ENCODE measurements at places on chromosomes 6 and 20.

- no peak for DNase-seq
Measured at GRCh38 chr6:43052842-43053544, 658 bp downstream of the CUL7 start.

- no peak for DNase-seq
Measured at GRCh38 chr20:63970714-63971431, 1.1 kb upstream of the ZNF512B start.

- no peak for DNase-seq
Measured at GRCh38 chr20:24357177-24357576, 112.3 kb upstream of the SYNDIG1 start.

- DNase-seq = no peak
Measured at GRCh38 chr6:102619585-102619984, 1226.1 kb downstream of the GRIK2 start.

GRCh38 chr20:44901974-44902373, 7.9 kb upstream of the PABPC1L start:
- no peak for DNase-seq

DNA sequence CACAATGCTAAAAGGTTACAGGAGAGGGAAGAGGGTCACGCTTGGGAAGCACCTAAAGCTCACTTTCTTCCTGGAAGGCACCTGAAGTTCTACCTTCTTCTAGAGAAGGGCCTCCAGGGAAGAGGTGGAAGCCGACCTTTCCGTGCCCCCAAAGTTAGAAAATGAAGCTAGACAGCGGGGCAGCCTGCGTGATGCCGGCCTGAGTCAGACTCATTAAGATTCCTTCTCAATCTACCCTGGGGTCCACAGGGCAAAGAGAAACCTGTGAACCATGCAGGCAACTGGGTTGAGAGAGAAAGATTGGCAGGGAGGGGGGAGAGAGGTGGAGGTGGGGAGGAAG, 54.8 kb upstream of the CCDC167 start:
- DNase-seq = no peak

DNA sequence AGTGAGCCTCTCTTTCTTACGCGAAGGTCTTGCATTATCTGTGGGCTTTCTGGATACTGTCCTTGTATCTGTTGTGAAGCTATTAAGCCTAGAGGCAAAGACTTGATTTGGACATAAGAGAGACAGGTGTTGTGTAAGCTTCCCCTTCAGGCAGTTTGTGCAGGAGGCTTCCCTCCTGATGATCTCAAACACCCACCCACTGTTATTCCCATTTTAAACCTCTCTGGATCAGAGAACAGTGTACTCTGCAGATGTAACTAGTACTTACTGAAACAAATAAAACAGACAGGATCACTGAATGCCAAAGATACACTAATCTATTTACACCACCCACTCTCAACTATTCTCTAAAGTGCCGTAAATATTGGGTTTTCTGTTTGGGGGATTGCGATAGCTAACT, 113.8 kb upstream of the RAB32 start:
- DNase-seq = no peak

DNA sequence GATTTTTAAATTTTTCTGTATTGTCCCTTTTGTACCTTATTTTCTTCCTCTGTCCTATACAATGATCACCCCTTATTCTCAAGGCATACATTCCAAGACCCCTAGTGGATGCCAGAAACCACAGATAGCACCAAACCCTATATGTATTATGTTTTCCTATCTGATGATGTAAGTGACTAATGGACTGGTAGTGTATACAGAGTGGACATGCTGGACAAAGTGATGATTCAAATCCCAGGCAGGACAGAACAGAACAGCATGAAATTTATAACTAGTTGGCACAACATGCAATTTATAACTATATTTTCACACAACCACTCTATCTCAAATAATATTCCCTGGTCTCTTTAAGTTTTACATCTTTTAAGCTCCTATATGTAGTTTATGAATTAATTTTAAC, 205.6 kb upstream of the FLRT3 start:
- DNase-seq = no peak

DNA sequence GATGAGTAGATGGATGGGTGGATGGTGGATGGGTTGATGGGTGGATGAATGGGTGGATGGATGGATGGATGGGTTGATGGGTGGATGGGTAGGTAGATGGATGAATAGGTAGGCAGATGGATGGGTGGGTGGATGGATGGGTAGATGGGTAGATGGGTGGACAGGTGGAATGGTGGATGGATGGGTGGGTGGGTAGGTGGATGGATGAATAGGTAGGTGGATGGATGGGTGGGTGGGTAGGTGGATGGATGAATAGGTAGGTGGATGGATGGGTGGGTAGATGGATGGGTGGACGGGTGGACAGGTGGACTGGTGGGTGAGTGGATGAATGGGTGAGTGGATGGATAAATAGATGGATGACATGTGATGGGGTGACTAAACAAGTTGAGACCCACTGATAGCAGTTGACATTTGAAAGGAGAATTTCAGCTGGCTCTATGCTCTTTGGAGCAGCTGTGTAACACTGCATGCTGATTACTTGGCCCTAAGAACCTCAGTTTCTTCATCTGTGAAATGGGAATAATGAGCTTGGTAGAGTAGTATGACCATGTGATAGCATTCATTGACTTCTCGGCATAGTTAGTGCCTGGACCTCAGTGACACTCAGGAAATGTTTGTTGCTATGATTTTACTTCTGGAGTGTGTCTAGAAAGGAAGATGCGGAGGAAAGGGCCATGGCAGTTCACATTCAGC, 184.3 kb downstream of the NFATC2 start:
- no peak for DNase-seq

DNA sequence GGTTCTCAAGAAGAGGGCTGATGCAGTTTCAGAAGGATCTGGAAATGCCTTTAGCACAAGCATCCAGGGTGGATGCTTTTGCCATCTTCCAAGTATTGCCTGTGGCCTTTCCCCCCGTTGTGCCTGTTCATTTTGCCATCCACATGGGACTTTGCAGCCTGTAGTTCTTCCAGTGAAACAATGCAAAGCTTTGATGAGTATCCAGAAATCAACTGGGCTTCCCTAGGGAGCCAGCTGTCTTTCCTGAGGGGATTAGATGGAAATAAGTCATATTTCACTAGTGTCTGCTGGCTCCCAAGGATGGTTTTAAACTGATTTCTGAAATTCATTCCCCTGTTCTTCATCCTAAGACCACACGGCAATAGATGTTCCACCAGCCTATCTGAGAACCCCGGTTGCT, 63.3 kb downstream of the CAP2 start:
- no peak for DNase-seq

DNA sequence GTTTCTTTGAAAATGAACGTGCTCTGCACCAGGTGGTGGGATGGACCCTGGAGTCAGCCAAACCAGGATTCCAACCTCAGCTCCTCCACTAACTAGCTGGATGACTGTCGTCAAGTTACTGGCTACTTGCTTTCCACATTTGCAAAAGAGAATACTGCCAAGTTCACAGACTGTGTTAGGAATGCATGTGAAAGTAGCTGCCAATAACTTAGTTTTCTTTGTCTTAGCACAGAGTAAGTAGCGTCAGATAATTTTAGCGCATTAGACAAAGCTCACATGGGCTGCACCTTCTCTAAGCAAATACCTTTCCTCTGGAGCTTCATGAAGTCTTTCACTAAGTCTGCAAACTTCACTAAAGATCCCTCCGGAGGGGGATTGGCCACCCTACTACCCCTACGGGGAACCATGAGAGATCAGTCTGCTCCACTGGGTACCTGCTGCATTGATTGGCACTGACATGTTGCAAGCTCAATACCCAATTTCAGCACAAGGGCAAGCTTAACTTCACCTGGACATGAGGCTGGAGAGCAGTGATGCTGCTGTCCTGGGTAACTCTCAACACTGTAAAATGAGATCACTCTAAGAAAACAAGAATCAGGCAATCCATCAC, 113.9 kb downstream of the MBOAT1 start:
- no peak for DNase-seq

- DNase-seq = no peak
Measured at GRCh38 chr6:27260369-27260768, 12.9 kb downstream of the PRSS16 start.

GRCh38 chr6:138421089-138421488, 17.1 kb downstream of the HEBP2 start:
- no peak for DNase-seq

- no peak for DNase-seq
Measured at GRCh38 chr20:49256261-49256660, 21.6 kb downstream of the ZNFX1 start.

DNA sequence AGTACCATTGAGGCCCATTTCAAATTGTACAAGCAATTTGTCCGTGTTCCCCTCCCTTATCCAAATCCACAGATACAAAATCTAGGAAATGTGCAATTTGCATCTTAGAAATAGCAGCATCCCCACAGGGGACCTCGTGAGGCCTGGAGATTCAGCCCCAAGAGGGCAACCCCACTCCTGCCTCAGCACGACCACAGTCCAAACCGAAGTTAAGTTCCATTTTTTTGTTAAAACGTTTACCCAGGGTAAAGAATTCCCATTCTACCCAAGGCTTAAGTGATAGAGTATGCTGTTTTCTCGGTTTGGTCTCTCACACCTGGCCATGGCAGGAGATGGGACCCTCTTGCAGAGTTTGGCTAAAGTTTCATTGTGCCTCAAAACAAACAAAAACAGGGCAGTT, 41.2 kb downstream of the PLCG1 start:
- no peak for DNase-seq

- no peak for DNase-seq
Measured at GRCh38 chr6:104943781-104944180, 13.1 kb upstream of the LIN28B start.

DNA sequence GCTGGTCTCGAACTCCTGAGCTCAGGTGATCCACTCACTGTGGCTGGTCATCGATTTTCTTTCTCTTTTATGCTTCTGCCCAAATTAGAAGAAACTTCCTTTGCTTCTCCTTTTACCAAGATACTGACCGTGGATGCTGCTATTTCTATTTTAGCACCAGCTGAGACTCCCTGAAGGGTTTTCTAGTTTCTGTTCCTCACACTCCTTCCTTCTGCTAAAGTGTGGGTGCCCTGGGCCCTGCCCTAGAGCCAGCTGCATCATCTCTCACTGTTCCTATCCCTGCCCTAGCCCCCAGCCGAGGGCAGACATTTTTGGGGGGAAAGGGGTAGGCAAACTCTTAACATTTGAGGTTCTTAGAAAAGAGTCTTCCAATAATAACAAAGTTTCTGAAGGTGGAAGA, 6.3 kb downstream of the SMOC2 start:
- DNase-seq = no peak

DNA sequence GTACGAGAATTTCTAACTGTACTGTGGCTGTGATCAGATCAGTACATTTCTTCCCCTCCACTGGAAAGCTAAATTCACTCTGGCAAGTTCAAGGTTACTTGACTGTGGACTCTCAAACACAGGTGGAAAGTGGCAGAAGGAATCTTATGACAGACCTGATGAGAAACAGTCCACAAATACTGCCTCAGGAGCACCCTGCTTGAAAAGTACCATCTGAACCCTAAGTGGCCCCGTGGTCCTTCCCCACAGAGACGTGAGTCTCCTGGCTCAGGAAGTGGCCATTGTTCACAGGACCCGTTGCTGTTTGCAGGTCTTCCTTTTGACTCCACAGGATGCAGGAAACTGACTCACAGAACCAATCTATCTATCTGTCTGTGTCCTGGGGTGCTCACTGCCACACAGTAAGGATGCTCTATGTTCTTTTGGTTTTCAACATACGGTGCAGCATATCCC, 47.5 kb upstream of the NHSL1 start:
- DNase-seq = no peak

GRCh38 chr6:130537447-130537846, 171.6 kb downstream of the TMEM200A start:
- no peak for DNase-seq

GRCh38 chr20:32207626-32208498, at the start of the genes PLAGL2 and POFUT1:
Gene PLAGL2, minus strand, starts transcription at chr20:32207743. Its CDS starts 5,565 bp downstream, at chr20:32202178.
Gene POFUT1, plus strand, starts transcription at chr20:32207880. Its CDS starts 62 bp downstream, at chr20:32207942.
- DNase-seq = no peak

- DNase-seq = no peak
Measured at GRCh38 chr6:73064266-73064665, 161.0 kb downstream of the KHDC1L start.

DNA sequence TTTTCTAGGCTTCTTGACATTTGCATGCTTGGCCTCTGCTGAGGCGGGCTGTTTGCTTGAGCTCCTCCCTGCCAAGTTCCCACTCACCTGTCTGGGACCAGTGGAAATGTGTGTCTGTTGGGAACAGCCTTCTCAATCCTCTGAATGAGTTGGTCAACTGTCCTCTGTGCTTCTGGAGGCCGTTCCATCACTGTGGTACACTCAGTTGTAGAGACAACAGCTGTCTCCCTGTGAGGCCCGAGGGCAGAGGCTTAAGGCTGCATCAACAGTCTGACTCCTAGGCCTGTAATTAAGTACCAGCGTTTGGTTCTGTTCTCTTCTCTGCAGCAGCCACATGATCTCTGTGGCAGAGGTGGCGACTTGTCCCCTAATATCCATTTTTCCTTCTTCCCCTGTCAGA, 110.9 kb downstream of the CDC5L start:
- DNase-seq = no peak

DNA sequence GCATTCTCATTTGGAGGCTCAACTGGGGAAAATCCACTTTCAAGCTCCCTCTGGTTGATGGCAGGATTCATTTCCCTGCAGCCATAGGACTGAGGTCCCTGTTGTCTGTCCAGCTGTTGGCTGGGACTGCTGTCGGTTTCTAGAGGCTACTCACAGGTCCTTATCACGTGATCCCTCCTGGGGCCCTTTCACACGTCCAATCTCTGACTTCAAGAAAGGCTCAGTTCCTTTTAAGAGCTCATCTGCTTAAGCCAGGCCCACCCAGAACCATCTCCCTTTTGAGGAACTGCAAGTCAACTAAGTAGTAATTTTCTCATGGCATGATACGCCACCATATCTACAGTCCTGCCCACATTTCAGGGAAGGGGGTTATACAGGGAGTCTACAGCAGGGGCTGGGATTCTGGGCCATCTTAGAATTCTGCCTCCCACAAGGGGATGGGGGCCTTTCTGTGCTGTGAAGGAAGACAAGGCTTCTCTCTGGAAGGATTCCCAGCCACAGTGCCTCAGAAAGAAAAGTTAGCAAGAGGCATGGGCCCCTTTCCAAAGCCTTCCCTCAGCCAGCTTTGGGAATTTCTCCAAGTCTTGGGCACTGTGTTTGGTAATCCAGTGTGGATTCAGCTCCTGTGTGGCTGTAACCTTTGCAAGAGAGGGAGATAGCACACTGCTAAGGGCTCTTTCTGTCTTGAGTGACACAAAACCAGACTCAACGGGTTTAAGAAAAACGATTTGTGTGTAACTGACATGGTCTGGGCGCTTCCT, 66.4 kb downstream of the CTCFL start:
- DNase-seq = no peak

DNA sequence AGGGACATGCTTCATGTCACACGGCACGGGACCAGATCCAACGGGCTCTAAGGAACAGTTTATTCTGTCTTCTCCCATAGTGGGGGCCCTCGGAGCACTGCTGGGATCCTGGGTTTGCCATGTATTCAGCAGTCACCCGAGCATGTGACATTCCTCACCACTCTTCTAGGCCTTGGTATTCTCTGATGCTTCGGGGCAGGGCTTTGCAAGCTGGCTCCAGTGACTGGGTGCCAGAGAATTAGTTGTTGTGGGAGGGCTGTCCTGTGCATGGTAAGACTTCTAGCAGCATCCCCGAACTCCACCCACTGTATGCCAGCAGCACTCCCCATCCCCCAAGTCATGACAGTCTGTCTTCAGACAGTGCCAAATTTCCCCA, 5.4 kb downstream of the CCN5 start:
- DNase-seq = no peak
